ENCODE measurements at places on chromosomes 1 and 21.
A peak's percentile ranks its signal among the peaks of the same experiment; 100 is the strongest.

DNA sequence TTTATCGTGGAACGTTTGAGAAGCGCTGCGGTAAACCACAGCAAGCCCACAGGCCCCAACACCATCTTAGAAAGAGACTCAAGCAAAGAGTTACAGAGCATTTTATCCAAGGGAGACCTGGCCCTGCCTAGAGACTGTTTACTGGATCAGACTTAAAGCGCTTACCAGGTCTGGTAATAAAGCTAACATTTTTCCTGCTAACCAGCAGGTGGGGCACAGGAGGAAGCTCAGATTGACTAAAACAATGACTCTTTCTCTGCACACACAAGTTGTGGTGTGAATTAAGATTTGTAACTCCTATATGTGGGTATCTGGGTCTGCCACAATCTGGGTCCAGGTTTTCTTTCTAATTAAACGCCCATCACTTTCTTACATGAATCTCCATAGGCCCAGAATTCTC, 136.5 kb upstream of the ETS2 start:
- no peak for DNase-seq

- no peak for DNase-seq
These were observed 32.3 kb downstream of the CCDC185 start for GRCh38 chr1:223425550-223425949.

DNA sequence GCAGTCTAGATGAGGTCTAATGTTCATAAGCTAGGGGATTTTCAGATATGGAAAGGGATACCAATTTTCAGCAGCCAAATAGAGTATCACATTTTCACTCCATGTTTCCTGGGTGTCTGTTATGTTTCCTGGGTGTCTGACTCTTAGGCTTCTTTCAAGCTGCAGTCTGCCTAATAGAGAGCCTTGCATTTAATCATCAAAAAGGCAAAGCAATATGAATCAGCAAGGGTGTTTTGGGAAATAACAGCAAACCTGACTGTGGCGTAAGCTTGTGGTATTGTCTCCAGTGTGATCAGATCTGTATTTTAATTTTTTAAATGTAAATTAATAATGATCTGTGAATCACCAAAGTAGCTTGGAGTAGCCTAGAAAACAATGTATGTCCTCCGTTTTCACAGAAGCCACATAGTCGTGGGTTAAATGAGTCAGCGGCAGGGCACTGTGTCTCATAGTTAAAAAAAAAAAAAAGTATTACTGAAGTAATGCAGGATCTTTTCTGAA, 10.4 kb downstream of the LGALS8 start:
- peak; percentile 36 for DNase-seq

DNA sequence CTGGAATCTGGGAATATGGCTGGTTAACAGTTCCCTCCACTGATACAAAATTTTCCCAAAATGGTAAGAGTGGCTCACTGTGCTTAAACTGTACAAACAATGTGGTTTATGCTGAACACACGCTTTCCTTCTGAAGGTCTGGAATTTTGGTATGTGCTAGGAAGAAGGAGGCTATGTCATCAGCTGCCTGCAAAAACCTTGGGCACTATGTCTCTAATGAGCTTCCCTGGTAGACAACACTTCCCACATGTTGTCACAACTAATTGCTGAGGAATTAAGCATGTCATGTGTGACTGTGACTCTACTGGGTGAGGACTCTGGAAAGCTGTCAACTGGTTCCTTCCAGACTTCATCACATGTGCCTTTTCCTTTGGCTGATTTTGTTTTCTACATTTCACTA, 29.2 kb downstream of the IPP start:
- DNase-seq: no peak

DNA sequence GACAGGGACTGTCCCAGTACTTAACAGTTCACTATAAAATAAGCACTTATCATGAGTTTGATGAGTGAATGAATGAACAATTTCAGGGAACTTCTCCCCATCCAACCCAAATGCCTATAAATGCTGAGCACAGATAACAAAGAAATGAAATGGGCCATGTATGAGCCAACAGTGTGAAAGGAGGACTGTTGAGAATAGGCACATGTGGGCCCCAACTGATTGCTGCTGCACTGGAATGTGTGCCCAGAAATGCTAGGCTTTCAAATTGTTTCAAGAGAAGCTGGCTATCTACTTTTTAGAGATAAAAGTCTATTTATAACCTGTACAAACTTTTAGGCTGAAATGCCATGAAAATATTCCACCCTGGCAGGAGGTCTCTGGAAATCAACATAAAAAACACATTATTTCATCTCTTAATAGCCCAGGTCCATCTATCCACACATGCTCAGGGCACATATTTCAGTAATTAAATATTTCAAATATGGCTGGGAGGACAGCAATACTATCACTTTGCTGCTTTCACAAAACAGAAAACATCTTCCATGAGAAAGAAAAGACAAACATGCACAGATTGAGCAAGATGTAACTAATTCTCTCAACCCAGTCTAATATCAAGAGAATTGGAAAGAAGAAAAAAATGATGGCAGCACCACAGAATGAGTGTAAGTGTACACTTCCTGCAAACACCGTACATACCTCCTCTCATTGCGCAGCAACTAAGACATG, 49.8 kb downstream of the COLGALT2 start:
- no peak for DNase-seq

GRCh38 chr1:224735159-224735558, 119.0 kb downstream of the CNIH3 start:
- no peak for DNase-seq

- DNase-seq: no peak
These were observed 9.4 kb downstream of the SOD1 start for GRCh38 chr21:31668651-31669491.

Data from stimulated activated naive CD8-positive, alpha-beta T cell treated with anti-CD3 and anti-CD28 coated beads, Interleukin-15, Interleukin-2, amounts not matched to agents 100 U/mL and 50 U/mL, for 24 hours (primary cell).